ENCODE measurements at places on chromosomes 1 and 21.

DNA sequence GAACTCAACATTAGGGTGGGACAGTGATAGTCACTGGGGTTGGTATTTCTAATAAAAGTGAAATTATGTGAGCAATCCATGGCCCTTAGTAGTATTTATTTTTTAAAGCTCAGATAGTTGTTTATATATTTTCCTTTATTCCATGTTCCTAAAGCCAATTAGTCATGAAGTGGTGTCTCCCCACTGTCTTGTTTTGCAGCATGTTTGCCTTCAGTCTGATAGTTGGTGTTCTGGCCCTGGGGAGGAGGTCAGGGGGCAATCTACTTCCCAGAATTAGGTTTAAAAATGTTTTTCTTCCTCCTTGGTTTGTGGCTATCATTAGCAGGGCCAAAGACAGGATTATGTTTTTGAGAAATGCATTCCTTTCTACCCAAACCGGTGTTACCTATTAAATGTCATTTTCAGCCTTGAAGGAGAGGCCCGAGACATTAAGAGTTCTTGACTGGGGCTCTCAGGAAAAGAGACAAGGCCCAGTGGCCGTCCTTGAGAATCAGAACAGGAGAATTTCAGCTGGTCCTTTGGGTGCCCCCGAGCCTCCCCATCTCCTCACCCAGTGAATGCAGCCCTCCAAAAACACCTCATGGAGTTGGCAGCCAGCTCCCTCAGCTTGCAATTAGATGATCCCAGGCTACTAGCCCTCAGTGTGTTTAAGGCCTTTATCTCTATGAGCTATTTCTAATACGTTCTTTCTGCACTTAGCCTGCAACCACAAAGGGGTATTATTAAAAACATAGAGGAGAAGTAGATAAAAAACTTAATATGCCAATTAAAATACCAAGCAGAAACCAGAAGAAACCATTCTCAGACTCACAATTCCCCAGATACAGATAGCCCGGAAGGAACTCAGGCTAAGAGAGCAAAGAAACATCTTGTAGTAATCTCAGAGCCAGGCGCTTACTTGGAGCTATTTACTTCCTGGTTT, 71.3 kb upstream of the NGF start:
- no peak for DNase-seq

- peak; percentile 92 for DNase-seq
These were observed 35.6 kb upstream of the GRHL3 start for GRCh38 chr1:24283326-24284155.

GRCh38 chr21:36545776-36546511, 66.0 kb upstream of the CLDN14 start:
- no peak for DNase-seq

- no peak for DNase-seq
These were observed 1.3 kb upstream of the ZNF436 start for GRCh38 chr1:23370709-23371584.

DNA sequence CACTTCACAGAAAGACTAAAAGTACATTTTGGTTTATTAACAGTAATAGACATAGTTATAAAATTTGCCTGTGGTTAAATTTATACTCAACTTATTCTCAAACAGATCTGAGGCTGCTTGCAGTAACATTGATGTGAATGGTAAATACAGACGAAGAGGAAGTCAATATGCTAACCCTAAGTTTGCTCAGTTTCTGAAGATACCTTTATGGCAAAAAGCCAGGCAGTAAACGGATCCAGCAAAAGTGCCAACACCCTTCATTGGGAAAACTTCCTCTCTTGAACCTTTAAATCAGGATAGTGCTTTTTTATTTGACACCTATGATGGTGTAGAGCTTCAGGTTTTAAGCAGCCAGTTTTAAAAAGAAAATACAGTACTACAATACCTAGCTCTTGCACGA, 16.6 kb upstream of the CCDC181 start:
- no peak for DNase-seq

GRCh38 chr1:94542088-94542870, 720 bp upstream of the F3 start:
- peak; percentile 36 for DNase-seq

DNA sequence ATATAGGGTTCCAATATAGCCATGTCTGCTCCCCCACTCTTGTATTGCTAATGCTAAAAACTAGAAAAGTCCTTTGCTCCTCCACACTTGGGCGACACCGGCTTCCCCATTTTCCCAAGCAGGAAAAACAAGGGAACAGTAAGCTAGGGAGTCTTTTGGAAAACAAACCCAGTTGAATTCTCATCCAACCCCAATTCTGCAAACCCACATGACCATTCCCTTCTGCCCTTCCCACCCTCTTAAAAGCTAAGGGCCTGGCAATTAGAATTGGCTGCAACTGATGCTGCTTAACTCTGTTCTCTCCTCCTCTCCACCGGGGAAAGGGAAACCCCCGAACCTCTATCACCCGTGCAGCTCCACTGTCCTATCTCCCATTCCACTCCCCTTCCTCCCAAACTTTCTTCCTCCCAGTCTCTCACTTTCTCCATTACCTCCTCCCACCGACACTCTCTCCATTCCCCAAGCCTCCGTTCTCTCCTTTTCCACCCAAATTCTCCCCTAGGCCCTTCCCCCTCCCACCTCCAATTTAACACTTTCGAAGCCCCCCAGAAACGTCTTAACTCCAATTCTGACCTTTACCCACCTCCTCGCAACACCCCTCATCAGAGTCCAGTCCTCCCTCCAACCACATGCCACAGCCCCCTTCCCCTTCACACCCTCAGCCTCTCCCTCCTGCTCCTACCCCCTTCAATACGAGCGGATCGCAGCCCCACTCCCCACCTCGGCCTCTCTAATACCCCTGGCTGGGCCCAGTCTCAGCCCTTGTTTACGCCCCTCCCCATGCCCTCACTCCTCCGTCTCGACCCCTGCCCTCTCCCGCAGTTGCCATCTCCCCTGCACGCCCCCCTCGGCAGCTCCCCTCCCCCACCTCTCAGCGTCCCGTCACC, 701 bp downstream of the DEDD start:
- peak; percentile 30 for DNase-seq

- no peak for DNase-seq
These were observed 23.9 kb downstream of the RAB3B start for GRCh38 chr1:51966559-51966958.
